ENCODE measurements at places on chromosomes 16 and 17. TPM values are rescaled to one million over a fixed set of nuclear protein-coding genes. Genes with fewer than 3 reads are reported as not detected.
A peak's percentile ranks its signal among the peaks of the same experiment; 100 is the strongest.

CDC6 gene
- 38.9 TPM for total RNA-seq

PIGW gene
- 8.4 TPM for total RNA-seq

- peak; percentile 50 for DNase-seq
Observed at GRCh38 chr17:79400989-79401703, 209.7 kb downstream of the RBFOX3 start.

GRCh38 chr16:83779886-83780285 lies 27.9 kb upstream of the HSBP1 start:
- peak; percentile 95 for DNase-seq

- no peak for DNase-seq
Observed at GRCh38 chr16:85025781-85026653, 1.6 kb upstream of the KIAA0513 start.

- no peak for DNase-seq
Observed at GRCh38 chr16:2038382-2039231, 9.0 kb downstream of the NTHL1 start.

- DNase-seq = peak; percentile 39
Observed at GRCh38 chr17:48729335-48730239, 1.0 kb upstream of the HOXB13 start.

Data from RPMI7951 (cell line).